ENCODE measurements at places on chromosomes 1 and 21.

- no peak for DNase-seq
These were observed 99.6 kb upstream of the DMRTA2 start for GRCh38 chr1:50522691-50523342.

DNA sequence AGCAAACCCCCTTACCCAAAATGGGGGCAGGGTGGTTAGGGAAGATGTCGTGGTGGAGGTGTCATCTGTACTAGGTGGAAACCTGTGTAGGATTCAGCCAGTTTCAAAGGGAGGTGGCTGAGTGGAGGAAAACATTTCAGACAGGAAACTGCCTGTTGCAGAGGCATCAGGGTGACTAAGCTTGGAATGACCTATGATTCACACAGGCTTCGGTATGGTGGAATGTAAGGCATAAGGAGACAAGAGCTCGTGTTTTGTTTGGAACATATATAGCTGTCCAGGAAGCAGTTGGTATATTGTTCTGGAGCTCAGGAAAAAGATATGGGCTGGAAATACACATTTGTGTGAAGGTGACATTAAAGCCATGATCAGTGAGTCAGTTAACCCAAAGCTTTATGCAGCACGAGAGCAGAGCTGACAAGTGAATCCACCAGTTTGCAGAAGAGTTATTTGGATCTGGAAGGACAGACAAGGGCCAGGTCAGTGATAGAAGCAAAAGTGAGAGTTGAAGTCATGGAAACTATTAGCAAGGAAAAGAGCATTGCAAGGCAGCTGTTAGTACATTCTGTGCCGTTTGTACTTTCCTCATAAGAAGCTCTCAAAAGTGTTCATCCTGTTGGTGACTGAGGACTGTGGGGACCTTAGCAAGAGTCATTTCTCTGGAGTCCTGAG, 12.2 kb downstream of the UTP25 start:
- no peak for DNase-seq

GRCh38 chr1:156856282-156856785, 2.6 kb downstream of the INSRR start:
- DNase-seq: no peak

- DNase-seq: no peak
These were observed 21.6 kb upstream of the GUCA2A start for GRCh38 chr1:42186152-42186551.
